ENCODE measurements at places on chromosomes 7 and 10.

- DNase-seq: no peak
Measured at GRCh38 chr10:42809676-42810075, 27.1 kb downstream of the BMS1 start.

- DNase-seq: no peak
Measured at GRCh38 chr7:128936798-128937197, 929 bp upstream of the IRF5 start.

DNA sequence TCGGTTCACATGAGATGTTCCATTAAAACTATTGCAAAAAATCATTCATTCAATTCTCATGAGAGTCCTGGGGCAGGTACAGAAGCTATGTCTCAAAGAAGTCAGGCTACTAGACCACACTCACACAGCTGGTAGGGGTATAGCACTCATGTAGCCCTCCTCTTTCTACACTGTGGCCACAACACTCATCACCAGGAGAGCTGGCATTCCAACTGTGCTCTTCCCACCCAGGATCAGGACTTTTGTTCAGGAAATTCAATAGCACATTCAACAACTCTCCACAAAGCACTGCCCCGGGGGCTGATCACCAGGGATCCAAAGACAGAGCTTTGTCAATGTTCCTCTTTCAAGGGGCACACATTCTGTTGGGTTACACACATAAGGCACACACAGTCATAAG is 31.0 kb upstream of the C10orf90 start:
- DNase-seq: no peak

- DNase-seq: no peak
Measured at GRCh38 chr10:110770243-110770642, 101.5 kb upstream of the PDCD4 start.

- no peak for DNase-seq
Measured at GRCh38 chr7:104098890-104099289, 108.9 kb downstream of the ORC5 start.

DNA sequence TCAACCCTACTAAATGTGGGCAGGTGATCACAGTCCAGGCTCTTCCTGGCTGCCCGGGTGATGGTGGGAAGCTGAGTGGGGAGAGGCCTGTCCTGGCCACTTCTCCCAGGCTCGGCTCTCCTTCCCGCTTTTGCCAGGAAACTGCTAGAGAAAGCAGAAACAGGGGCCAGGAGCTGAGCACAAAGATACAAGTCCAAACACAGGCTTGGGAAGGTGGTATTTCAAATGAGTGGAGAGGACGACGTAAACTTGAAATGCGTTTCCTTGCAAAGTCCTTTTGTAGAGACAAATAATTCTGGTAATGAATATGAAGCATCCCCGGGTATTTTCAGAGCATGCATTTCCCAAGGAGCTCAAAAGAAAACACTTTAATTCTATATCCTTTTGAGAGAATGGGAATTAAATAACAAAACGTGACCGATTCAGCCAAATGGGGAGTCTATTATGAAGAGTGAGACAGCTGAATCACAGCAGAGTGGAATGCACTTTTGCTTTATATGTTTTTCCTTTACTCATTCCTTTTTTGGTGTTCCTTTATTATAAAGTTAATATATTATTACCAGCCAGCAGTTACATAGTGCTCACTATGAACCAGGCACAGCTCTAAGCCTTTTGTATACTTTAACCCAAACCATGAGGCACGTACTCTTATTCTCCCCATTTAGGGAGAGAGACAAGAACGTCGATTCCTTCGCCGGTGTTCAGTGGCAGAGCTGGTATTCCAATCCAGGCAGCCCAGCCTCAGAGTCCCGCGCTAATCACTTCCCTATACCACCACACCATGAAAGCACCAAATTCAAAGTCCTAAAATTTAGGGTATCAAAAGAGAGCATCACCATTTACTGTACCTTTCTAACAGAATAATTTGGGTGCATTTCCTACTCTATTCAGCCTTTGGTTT is 218.2 kb upstream of the KLF14 start:
- DNase-seq: no peak

GRCh38 chr10:20668985-20669384 is 228.1 kb downstream of the NEBL start:
- DNase-seq: no peak

- DNase-seq: no peak
Measured at GRCh38 chr7:115329006-115329405, 407.1 kb downstream of the MDFIC start.

DNA sequence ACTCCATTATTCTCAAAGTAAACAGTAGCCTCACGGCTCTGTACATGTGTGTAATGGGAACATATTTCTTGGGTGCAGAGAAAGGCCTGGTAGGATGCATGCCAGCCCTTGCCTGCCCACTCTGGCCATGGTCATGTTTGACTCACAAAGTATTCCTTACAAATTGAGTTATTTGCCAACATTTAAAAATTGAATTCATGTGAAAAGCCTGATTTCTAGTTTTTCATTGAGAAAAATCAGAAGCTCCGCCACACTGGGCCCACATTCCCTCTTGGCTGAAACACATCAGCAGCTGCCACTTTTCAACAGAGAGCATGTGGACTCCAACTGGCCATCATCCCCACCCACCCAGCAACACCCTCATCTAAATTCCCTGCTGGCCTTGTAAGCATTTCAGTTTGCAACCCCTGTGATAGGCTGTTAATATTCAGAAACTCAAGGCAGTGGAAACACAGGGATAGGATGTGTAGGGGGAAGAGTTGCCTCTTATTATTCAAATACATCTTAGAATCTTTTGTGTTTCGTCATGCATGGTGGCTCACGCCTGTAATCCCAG is 40.9 kb downstream of the CDH23 start:
- DNase-seq: no peak

DNA sequence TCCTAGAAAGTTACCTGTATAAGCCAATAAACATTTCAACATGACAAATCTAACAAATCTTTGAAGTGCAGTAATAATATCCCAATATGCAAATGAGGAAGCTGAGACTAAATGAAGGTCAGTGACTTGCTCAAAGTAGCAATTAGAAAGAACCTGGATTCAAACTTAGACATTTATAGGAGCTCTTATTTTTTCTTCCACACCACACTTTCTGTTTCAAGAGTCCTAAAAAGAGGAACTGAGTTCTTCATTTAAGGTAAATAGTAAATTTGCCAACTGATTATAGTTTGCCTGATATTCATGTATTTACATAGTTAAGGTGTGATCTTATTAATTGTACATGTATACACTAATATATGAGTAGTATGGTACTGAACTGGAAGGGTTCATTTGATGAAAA is 44.0 kb downstream of the KLHDC10 start:
- no peak for DNase-seq

DNA sequence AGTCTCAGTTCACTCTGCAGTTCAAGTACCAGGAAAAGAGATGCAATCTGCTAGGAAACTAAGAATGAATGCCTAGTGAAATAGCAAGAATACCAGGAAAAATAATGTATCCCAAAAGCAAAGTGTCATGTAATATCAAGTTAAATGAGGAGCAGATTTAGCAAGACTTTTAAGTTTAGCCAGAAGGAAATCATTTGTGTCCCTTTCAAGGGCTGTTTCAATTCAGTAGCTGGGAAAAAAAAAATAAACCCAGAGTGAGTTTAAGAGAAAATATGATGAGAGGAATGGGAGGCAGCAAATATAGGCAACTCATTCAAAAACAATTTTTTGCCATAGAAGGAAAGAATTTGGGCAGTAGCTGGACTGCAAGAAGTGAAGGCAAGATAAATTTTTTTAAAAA is 135.8 kb downstream of the DGKB start:
- DNase-seq: no peak

DNA sequence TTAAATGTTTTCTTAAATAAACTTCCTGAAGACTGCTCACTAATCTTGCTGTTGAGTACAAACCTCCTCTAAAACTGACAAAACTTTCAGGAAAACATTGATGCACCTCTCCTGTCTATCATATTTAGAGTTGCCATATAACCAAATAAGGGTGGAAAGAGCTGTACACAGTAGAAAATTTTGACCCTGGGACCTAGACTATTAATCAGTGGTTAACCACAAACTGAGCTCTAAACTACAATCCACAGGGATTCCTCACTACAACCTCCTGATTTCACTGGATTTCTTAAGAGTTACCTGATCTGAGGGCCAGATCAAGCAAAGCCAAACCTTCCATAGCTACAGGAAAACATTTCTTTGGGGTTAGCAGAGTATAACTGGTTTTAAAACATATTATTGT is 39.9 kb upstream of the WNT16 start:
- DNase-seq: no peak

DNA sequence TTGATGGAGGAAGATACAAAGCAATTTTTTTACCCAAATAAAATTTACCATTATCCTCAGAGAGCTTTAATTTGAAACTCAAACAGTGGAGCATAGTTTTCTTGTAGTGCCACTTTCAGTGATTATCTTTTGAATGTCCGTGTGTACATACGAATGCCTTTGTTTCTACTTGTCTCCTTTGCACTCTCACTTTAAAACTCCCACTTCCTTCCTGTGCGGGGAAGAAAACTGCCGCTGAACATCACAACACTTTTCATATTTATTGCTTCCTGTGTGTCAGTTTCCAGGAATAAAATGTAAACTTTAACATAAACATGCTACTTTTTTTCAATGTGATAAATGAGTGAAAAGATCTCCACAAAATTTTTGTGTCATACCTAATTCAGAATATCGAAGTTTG is 102.4 kb downstream of the SEMA3A start:
- DNase-seq: no peak

- DNase-seq: no peak
Measured at GRCh38 chr7:38178695-38179344, 775 bp downstream of the STARD3NL start.

- DNase-seq: no peak
Measured at GRCh38 chr10:14485986-14486385, 155.3 kb upstream of the FRMD4A start.

DNA sequence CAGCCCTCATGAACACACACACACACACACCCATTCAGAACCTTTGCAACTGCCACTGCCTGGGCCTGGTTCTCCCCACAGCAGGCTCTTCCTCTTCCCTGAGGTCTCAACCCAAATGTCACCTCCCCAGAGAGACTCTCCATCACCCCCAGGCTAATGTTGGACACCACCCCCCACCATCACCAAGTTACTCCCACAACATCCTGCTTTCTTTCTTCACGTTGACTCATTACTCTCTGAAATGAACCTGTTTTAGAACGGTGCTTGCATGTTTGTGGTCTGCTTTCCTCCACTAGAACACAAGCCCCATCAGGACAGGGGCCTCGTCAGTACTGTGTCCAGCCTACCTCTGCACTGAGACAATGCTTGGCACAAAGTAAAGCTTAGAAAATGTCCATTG is 16.0 kb downstream of the AFAP1L2 start:
- DNase-seq: no peak

GRCh38 chr7:115293628-115294240 is 371.8 kb downstream of the MDFIC start:
- DNase-seq: no peak

- DNase-seq: no peak
Measured at GRCh38 chr10:23408330-23408976, 30.4 kb upstream of the OTUD1 start.

GRCh38 chr10:110883924-110884323 is 12.2 kb downstream of the PDCD4 start:
- no peak for DNase-seq

DNA sequence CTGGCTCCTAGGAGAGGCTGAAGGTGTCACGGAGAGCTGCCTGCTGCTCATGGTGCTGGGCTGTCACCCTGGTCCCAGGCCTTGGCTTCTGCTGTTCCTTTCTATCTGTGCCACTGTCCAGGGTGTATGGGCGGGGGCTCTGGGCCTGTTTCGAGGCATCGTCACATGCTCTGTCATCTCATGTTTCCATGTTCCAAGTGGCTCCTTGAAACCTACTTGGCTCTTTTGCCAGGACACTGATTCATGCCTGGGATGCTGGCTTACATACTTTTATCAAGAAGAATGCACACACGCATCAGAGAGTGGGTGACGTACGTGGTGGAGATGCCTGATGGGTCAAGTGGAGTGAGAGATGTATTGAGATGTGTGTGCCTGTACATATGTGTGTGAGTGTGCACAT is 50.9 kb downstream of the ADCY1 start:
- no peak for DNase-seq

- DNase-seq: no peak
Measured at GRCh38 chr10:107413971-107414370, 249.5 kb upstream of the SORCS1 start.

DNA sequence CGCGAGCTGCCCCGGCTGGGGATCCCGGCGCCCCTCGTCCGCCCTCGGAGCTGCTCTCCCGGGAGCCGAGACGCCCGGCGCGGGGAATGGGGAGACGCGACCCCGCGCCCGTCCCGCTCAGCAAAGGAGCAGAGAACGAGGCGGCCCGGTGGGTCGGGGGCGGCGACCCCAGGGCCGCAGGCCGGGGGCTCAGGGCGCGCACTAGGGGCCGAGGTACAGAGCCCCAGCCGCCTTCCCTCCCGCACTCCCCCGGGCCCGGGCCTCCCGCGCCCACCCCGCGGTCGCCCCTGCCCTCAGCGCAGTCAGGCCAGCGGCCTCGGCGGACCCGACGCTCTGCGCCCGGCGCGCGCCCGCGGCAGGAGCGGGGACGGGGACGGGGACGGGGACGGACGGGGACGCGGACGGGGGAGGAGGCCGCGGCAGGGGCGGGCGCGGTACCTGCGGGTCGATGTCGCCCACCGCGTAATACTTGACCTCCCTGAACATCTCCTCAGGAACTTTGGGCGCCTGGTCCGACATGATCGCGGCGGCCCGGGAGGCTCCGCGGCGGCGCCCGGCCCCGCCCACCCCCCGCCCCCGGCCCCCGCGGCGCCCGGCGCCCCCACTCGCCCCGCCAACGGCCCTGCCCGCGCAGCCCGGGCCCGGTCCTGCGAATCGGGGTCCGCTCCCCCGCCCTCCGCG is 373 bp downstream of the PAXIP1 start:
- DNase-seq: no peak

DNA sequence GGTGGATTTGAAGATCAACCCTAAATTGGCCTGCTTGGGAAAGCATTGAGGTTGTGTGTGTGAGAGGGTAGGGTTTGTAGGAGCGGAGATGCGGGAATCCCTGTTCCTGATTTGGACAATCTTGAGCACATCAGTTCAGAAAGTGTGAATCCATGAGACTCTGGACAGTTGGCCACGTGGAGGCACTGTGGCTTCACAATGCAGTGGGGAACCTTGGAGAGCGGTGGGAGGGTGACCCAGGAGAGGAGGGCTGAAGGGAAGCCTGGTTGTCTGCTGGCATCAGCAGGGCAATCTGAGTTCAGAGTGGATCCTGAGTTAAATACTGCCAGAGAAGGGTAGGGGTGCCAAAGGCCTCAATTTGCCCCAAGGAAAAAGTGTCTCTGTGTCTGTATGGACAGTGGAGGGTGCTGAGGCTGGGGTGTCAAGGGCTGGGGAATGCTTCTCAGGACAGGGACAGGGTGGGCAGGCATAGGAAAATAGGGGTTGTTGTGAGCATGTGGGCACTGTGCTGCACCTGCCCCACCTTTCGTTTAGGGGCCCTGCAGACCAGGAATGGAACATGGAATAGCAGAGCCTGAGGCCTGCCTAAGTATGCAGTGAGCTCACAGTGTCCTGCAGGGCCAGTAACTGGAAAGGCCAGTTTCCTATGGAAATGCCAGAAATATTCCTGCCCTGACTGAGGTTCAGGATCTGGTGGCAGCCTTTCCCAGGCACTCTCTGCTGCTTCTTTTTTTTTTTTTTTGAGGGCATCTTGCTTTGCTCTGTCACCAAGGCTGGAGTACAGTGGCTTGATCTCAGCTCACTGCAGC is 162.9 kb upstream of the PRSS58 start:
- no peak for DNase-seq

Measured in NCI-H2029 treated with DMSO at 0.1 percent for 48 hours (cell line).